Smooth muscle cell of trachea (primary cell): ENCODE measurements at places on chromosomes 4 and X. TPM values are rescaled to one million over a fixed set of nuclear protein-coding genes. Genes with fewer than 3 reads are reported as not detected.

The PLXNA3 gene
- total RNA-seq = 24.0 and 31.8 TPM in 2 replicates

The GPR173 gene
- total RNA-seq = 5.8 and 6.3 TPM in 2 replicates

The MAGEA11 gene
- under 0.01 TPM in 1 of 2 replicates, not detected in the other for total RNA-seq

The MAGEA2B gene
- total RNA-seq = not detected in 2 replicates

The CPE gene
- 9.2 and 30.8 TPM in 2 replicates for total RNA-seq

The FAM9C gene
- total RNA-seq = under 0.01 TPM in 1 of 2 replicates, not detected in the other

The GPM6B gene
- 5.3 and 14.3 TPM in 2 replicates for total RNA-seq

The ANKRD37 gene
- 3.9 and 4.6 TPM in 2 replicates for total RNA-seq

The MAGEE1 gene
- 1.9 and 2.3 TPM in 2 replicates for total RNA-seq

The FGG gene
- total RNA-seq = not detected in 2 replicates

The HPGD gene
- total RNA-seq = 0.33 and 0.44 TPM in 2 replicates

The ABLIM2 gene
- under 0.01 TPM in 1 of 2 replicates, not detected in the other for total RNA-seq

The SFRP2 gene
- total RNA-seq = not detected in 2 replicates

The C4orf54 gene
- under 0.01 TPM in 1 of 2 replicates, not detected in the other for total RNA-seq

The GEMIN8 gene
- 17.5 and 20.3 TPM in 2 replicates for total RNA-seq

The MAML3 gene
- total RNA-seq = 2.3 TPM in 2 replicates

The GAGE12J gene
- not detected in 2 replicates for total RNA-seq

The XAGE1B gene
- not detected in 2 replicates for total RNA-seq

The IL1RAPL2 gene
- 0.15 and 0.17 TPM in 2 replicates for total RNA-seq

The DUX4 gene
- not detected in 2 replicates for total RNA-seq

The PPP4R3C gene
- total RNA-seq = not detected in 2 replicates
